Glomerular endothelial cell (primary cell): ENCODE measurements at places on chromosomes 5 and 9. TPM values are rescaled to one million over a fixed set of nuclear protein-coding genes. Genes with fewer than 3 reads are reported as not detected.

DNA sequence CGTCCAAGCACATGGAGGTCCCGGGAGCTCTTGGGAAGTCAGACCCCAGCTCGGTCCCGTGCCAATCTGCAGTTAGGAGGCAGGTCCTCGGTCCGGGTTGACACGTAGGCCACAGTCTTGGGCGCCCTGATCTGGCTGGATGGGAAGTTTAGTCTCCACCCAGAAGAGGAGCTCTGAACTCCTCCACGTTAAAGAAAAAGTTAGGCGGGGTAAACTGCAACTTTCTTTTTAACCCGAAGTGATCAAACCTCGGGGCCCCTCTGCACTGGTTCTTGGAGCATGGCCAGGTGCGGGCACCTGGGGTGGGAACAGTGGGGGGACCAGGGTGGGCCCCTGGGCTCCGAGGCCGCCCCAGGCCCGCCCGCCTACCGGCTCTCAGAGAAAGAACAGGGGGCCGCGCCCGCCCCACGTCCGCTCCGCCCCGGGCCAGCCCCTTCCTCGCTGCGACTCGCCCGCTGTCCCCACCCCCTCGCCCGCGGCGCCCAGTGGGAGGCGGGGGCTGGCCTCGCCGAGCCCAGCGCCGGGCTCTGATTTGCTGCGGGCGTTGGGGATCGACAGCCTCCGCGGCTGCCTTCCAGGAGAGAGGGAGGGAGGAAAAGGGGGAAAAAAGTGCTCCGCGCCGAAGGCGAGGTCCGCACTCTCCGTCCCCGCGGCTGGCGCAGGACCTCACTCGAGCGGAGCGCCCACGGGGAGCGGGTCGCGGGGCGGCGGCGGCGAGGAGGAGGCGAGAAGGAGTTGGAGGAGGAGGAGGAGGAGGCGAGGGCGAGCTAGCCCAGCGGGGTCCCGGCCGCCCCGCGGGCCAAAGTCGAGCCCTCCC is at the start of gene COL5A1:
Gene COL5A1 (plus strand): TSS at position 631 of the 817 bp plus-strand sequence. CDS start 385 bp downstream, outside the sequence.
- no peak for DNase-seq

DNA sequence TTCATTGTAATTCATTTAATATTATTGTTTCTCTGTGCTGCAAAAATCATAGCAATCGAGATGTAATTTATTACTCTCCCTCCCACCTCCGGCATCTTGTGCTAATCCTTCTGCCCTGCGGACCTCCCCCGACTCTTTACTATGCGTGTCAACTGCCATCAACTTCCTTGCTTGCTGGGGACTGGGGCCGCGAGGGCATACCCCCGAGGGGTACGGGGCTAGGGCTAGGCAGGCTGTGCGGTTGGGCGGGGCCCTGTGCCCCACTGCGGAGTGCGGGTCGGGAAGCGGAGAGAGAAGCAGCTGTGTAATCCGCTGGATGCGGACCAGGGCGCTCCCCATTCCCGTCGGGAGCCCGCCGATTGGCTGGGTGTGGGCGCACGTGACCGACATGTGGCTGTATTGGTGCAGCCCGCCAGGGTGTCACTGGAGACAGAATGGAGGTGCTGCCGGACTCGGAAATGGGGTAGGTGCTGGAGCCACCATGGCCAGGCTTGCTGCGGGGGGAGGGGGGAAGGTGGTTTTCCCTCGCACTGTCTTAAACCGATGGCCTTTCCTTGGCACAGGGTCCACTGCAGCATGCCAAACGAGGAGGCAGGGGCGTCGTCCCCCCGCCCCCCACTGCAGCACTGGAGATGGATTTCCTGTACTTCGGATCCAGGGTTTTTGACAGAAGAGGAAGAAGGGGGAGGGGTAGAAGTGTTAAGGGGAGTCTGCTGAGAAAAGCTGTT is at the start of gene APC:
Gene APC (plus strand): TSS at position 423 of the 728 bp plus-strand sequence. CDS start 17,006 bp downstream, outside the sequence.
- no peak for DNase-seq

DNA sequence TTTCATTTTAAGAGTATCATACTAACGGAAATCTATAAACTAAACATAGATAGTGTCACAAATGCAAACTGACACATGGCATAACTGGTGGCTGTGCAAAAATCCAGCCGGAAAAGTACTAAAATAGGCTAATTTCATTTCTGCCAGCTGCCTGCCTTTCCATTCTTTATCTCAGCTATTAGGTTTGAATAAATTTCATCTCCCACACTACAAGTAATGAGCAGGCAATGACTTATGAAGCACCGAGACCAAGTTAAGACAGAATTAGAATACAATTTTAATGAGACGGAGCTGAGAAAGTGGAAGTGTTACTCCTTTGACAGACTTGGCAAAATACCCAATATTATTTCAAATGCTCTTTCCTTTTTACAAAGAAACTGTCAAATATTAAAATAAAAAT is 258.8 kb upstream of the ZNF608 start:
- DNase-seq: no peak

DNA sequence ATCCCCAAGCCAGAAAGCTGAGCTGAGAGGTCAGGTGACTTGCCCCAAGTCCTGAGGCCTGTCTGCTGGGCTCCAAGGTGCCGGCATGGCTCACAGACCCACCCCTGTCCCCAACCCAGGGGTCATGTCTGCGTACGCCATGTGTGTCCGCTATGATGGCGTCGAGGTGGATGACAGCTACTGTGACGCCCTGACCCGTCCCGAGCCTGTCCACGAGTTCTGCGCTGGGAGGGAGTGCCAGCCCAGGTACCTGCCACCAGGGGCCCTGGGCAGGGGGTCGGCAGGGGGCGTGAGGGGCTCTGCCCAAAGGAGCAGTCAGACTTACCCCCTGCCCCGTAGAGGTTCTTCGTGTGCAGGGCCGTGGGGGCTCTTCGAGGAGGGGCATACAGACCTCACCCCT is 32.3 kb downstream of the ADAMTSL2 start:
- no peak for DNase-seq

- no peak for DNase-seq
These were observed 74.3 kb downstream of the DCP2 start for GRCh38 chr5:113050721-113051382.

DNA sequence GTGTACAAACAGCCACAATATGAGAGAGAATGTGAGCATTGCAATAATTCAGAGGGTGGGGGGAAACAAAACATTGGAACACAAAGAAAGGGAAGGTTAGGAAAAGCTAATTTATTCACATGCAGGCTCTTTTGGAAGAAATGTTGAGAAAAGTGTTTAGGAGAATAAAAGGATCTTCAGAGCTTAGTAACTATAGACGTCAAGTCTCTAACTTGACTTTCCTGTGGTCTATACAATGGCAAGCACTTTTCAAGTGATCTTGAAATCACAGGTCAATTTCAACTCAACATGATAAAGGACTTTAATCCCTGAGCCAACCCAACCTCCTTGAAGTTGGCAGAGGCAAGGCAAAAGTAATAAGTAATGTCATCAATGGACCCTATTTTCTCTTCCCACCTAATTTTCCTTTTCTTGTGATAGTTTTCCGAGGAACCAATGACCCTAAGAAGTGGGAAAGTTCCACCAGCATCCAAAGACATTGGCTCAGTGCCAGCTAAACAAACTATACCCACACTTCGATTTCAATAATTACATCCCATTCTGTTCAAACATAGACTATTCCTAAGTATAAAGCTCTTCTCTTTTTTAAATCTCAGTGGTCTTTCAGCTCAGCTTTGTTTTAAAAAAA is 23.7 kb downstream of the RFK start:
- DNase-seq: no peak

- peak; percentile 78 for DNase-seq
These were observed 74.5 kb downstream of the CDKN2A start for GRCh38 chr9:21919377-21920362.

BTNL3 gene
- not detected in 2 replicates for total RNA-seq

GRCh38 chr5:129461711-129462332 is 1.7 kb downstream of the ADAMTS19 start:
- DNase-seq: no peak

CATSPER3 gene
- total RNA-seq: not detected in 2 replicates

GRCh38 chr9:365436-365835 is 150.8 kb downstream of the DOCK8 start:
- no peak for DNase-seq

GRCh38 chr5:5126444-5126843 is 13.7 kb upstream of the ADAMTS16 start:
- no peak for DNase-seq
